ENCODE measurements at places on chromosomes 1 and 21. TPM values are rescaled to one million over a fixed set of nuclear protein-coding genes. Genes with fewer than 3 reads are reported as not detected.

DNA sequence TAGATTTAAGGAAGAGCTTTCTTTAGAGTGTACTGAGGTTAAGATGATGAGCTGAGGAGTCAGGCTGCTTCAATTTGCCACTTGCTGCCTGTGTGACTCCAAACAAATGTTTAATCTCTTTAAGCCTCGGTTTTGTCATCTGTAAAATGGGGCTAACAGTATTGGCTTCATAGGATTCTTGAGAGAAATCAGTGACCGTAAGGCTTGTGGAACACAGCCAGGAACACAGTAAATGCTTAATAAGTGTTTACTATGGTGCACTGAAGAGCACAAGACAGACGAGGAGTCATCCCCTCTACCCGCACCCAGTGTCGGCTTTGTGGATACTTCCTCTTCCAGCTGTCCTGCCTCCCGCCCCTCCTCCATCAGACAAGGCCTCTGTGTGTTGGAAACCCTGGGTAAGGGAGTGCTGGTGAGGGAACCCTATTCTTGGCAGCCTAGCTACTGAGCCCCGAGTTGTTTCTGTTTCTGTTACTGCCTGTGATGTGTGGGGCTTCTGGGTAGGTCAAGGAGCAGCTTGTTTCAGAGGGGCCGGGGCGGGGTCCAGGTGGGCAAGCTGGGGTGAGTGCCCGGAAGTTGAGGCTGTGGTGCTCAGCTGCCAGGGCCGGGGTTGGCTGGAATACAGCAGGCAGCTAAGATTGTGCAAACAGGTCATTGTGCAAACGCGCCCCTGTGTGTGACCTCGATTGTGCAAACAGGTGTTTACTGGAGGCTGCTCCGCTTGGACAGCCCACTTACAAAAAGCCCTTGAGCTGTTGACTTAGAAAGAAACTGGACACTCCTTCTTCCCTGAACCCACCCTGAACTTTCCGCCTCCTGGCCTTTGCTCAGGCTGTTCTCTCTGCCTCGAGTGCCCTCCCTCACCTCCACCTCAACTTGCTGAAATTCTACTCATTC lies 4.0 kb upstream of the CSF3R start:
- no peaks in the 10 kb centered on the region for H3K27me3 ChIP-seq
- H3K36me3 ChIP-seq, result no peaks in the 10 kb centered on the region
- peak; percentile 91 for DNase-seq
- no peak overlapping the region for H3K4me3 ChIP-seq

- DNase-seq, result peak; percentile 92
- peaks cover 2% of the 10 kb centered on the region for H3K4me1 ChIP-seq
- H3K27ac ChIP-seq, result no peak overlapping the region
Observed at GRCh38 chr1:25197235-25197975, 34.9 kb downstream of the SYF2 start.

DNA sequence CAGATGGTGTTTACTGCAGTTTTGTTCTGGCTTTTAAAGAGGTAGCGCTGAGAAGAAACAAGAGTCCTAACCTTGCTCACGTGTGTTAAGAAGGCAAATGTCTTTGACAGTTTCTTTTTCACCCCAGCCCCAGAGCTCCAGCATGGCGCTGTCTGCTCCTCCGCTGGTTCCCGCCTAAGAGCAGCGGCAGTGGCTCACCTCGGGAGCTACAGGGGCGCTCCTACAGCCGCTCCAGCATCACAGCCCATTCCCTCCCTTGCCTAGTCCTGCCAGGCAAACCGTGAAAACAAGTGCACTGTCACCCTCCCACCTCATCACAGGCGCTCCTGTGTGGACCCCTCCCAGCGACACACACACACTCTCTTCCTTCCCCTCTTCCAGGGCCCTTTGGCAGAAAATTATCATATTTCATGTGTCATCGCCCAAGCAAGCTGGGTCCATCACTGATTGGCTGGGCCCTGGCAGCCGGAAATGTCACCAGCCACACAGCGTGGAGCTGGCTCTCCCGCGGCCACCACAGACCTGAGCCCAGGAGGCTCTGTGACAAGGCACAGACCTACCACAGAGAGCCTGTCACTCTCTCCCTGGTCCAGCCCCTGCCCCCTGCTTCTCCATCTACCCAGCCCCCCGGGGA lies 1.2 kb upstream of the HIVEP3 start:
- no peaks in the 10 kb centered on the region for H3K27me3 ChIP-seq
- peak; percentile 50 for DNase-seq
- H3K4me3 ChIP-seq, result peak overlapping the region; percentile 30
- no peak overlapping the region for H3K27ac ChIP-seq
- peaks cover 23% of the 10 kb centered on the region for H3K4me1 ChIP-seq
- H3K36me3 ChIP-seq, result no peaks in the 10 kb centered on the region

- peak overlapping the region; percentile 35 for H3K4me3 ChIP-seq
- H3K36me3 ChIP-seq, result no peaks in the 10 kb centered on the region
- no peak for DNase-seq
- H3K27ac ChIP-seq, result no peak overlapping the region
Observed at GRCh38 chr1:53326598-53327181, 1.2 kb downstream of the LRP8 start.

- DNase-seq, result no peak
- H3K27me3 ChIP-seq, result no peaks in the 10 kb centered on the region
- no peaks in the 10 kb centered on the region for H3K36me3 ChIP-seq
- H3K4me1 ChIP-seq, result no peaks in the 10 kb centered on the region
Observed at GRCh38 chr1:99963041-99963795, 6.6 kb upstream of the SLC35A3 start.

Gene S100A14
- total RNA-seq, result 75.9 TPM

Gene TMPRSS2
- total RNA-seq, result 32.8 TPM

Gene CR2
- 0.98 TPM for total RNA-seq

Gene PERM1
- total RNA-seq, result 0.25 TPM

All from kidney (tissue), 22 donors.